ENCODE measurements at places on chromosomes 7 and 10.

- DNase-seq, result no peak
These were observed 9.4 kb downstream of the IFRD1 start for GRCh38 chr7:112459645-112460044.

- no peak for DNase-seq
These were observed 23.5 kb upstream of the FAM180A start for GRCh38 chr7:135771961-135772638.

DNA sequence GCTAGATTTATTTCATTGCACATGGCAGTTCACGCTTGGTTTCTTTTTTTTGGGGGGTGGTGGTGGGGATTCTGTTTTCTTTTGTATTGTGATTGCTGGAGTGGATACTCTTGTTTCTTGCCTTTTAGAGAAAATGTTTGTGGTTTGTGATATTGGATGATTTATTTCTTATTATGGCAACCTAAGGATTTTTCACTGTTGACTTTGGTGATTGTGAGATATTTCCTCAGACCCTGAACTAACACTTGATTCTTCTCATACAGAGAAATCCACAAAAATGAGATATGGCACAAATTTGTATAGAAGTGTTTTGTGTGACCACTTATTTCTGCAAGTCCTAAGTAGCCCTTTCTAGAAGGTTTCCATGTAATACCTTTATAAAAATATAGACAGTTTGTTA, 871.1 kb downstream of the LRMDA start:
- DNase-seq, result no peak

GRCh38 chr10:30996481-30997005, 35.1 kb downstream of the ZNF438 start:
- DNase-seq, result no peak
